Vagina (tissue), 2 donors: ENCODE measurements at places on chromosomes 6 and 20. TPM values are rescaled to one million over a fixed set of nuclear protein-coding genes. Genes with fewer than 3 reads are reported as not detected.

HSD17B8 gene
- total RNA-seq: 17.7 TPM

DNAH8 gene
- not detected for total RNA-seq

DSP gene
- total RNA-seq: 802 TPM

GRCh38 chr20:41224281-41224680 lies 86.9 kb downstream of the PLCG1 start:
- H3K4me1 ChIP-seq: peaks cover 22% of the 10 kb centered on the region
- H3K27me3 ChIP-seq: no peaks in the 10 kb centered on the region
- H3K27ac ChIP-seq: no peak overlapping the region
- DNase-seq: no peak
- no peaks in the 10 kb centered on the region for H3K36me3 ChIP-seq

DNA sequence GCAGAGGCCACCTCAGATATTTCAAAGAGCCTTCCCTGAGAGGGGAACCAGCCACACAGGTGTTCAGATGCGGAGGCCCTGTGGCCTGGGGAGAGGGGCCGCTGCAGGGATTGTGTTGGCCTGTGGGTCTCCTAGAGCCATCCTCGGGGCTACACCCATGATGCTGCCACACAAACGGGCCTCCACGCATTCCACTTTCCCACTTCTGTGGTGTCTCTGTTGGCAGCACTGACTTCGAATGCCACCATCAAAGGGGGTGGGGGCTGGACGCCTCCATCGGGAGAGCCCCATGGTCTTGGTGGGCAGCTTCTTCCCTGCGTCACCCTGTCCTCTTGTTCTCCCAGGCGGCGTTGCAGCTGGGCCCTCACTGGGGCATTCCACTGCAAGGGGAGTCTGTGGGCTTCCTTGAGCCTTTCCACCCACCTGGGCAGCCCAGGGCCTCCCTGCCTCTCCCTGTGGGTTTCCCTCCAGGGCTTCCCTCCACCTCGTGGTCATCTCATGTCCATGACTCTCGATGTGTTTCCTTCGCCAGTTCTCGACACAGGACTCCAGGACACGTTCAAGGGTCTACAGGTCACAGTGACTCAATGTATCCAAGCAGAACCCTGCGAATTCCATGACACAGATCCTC lies 145.5 kb downstream of the ERMARD start:
- no peaks in the 10 kb centered on the region for H3K4me1 ChIP-seq

- H3K27me3 ChIP-seq: no peaks in the 10 kb centered on the region
- H3K36me3 ChIP-seq: no peaks in the 10 kb centered on the region
- H3K4me1 ChIP-seq: peaks cover 4% of the 10 kb centered on the region
- DNase-seq: no peak
- H3K4me3 ChIP-seq: no peak overlapping the region
Measured at GRCh38 chr6:55833284-55833683, 42.1 kb downstream of the BMP5 start.
